Left colon (tissue), 2 donors: ENCODE measurements at places on chromosomes 13 and 19. TPM values are rescaled to one million over a fixed set of nuclear protein-coding genes. Genes with fewer than 3 reads are reported as not detected.

DNA sequence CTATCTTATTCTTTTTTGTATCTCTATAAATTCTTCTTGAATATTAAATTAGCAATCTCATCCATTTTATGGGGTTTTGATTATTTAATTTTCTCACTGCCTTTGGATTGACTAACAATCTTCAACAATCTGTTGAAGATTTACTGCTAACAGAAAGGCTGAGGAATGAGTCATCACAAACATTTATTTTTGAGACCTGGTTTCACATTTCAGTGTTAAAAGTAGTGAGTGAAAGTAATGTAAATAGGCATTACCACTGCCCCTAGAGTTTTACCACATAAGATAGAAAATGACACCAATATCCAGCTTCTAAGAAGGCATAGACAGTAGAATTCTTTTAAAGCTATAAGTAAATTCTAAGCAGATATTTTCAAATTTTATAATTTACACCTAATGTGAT lies 472.8 kb downstream of the OLFM4 start:
- DNase-seq: no peak

GRCh38 chr13:111387945-111388600 lies 67.6 kb downstream of the TEX29 start:
- no peak for DNase-seq

DNA sequence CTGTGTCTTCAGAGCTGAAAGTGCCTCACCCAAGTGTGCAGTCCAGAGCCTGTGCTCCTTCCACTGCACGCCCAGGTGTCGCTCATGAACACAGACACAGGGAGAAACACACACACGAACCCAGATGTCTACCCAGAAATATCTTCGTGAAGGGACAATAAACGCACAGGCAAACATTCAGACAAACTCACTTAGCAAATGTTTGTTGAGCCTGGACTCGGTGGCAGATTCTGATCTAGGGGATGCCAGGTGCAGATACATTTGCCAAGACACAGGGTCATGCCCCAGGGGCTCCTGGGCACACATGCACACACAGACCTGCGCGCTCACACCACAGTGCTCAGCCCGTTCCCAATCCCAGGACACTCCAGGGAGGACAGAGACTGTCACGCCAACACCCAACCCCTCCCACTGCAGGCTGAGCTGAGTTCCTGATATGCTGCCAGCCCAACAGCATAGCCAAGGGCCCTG lies 31.9 kb downstream of the SCGB2B2 start:
- DNase-seq: no peak

- no peak for DNase-seq
Observed at GRCh38 chr19:47613165-47614020, 4.5 kb downstream of the BICRA start.

GRCh38 chr19:21638776-21639175 lies 128.6 kb downstream of the ZNF100 start:
- DNase-seq: no peak

GRCh38 chr19:2096034-2096479 lies at the start of gene MOB3A:
MOB3A (minus strand) TSS chr19:2096326; CDS start chr19:2078560, 17,766 bp downstream.
- DNase-seq: peak; percentile 94

DNA sequence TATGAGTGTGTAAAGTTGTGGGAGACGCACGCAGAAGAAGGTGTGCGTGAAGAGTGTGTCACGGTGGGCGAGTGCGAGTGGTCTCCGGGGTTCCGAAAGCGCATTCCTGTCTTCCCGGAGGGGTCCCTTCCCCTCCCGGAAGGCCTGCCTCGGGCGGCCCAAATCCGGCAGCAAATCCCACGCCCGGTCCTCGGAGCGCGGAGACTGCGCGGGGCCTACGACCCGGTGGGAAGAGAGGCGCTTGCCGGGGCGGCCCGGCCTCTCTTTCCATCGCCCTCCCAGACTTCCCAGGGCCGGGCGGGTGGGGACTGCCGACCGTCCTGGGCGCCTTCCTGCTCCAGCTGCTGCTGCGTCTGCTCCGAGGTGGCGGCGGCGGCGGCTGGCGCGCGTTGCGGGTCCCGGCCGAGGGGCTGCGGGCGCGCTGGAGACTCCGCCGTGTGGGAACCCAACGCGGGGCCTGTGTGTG lies 2.1 kb downstream of the ZIC5 start:
- DNase-seq: no peak

DNA sequence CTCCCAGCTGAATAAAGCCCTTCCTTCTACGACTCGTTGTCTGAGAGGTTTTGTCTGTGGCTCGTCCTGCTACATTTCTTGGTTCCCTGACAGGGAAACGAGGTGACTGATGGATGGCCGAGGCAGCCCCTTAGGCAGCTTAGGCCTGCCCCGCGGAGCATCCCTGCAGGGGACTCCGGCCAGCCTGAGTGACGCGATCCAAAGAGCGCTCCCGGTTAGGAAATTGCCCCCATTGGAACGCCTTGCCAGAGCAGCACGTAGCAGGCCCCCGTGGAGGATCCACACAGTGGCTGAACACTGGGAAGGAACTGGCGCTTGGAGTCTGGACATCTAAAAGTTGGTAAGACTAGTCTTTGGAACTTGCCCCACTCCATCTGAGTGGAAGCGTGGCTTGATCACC lies 296.8 kb upstream of the SGCG start:
- no peak for DNase-seq

DNA sequence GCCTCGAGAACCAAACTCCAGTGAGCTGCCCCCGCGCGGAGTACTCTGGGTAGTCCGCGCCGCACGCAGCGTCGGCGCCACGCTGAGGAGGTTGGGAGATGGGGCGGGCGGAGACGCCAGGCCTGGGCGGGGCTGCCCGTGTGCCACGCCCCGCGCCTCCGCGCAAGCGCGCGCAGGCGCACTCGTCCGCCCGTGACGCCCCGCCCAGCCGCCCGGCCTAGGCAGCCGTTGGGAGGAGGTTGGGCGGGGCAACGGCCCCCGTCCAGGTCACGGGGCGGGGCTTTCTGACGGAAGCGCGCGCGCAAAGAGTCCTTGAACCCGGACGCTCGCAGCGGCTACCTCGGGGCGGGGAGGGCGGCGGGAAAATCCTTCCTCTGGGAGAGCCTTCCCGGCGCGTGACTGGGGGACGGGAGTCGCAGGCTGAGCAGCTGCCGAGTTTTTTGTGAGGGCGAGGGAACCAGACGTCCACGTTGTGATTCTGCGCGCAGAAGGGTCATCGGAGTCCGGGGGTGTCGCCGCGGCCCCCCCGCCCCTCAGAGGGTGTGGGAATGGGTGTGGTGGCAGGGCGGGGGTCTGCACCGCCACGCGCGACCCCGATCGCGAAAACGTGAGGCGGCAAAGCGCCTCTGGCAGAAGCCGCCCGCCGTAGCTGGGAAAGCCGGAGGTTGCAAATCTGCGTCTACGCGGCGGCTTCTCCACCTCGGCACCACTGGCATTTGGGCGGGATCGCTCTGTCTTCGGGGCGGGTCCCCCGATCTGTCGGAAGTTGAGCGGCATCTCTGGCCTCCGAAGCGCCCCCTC lies at the start of gene MED26:
Gene MED26, minus strand, starts transcription at position 22 of the 801 bp plus-strand sequence. CDS start 261 bp downstream, outside the sequence.
- peak; percentile 98 for DNase-seq

GNG8 gene
- total RNA-seq: not detected

SPRY2 gene
- total RNA-seq: 52.4 TPM

NAPSA gene
- total RNA-seq: 0.55 TPM

PCDH8 gene
- total RNA-seq: not detected

DNA sequence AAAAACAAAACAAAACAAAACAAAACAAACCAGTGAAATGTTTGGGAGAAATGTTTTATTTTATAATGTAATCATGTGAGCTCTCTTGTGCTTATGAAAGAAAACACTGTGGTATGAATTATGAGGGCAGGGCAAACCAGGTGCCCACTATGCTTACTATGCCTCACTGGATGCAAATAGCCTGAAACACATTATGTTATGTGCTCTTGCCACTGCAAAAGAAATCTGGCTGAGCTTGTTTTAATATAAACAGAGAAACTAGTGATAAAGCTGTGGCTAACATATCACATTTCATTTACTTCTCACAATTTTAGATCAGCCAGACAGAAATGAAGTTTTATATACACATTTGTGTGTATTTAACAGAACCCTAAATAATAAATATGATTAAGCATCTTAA lies 8.7 kb upstream of the NBEA start:
- no peak for DNase-seq

PEX11G gene
- total RNA-seq: 9.0 TPM

- DNase-seq: no peak
Observed at GRCh38 chr19:55441319-55441691, 1.8 kb downstream of the SHISA7 start.

GRCh38 chr13:52414963-52415362 lies 9.0 kb upstream of the THSD1 start:
- no peak for DNase-seq

LAIR2 gene
- not detected for total RNA-seq

GRCh38 chr19:51359294-51359693 lies 6.9 kb downstream of the ETFB start:
- no peak for DNase-seq

SULT2A1 gene
- total RNA-seq: not detected

- DNase-seq: peak; percentile 83
Observed at GRCh38 chr19:18428787-18429674, 8.9 kb downstream of the ISYNA1 start.

DNA sequence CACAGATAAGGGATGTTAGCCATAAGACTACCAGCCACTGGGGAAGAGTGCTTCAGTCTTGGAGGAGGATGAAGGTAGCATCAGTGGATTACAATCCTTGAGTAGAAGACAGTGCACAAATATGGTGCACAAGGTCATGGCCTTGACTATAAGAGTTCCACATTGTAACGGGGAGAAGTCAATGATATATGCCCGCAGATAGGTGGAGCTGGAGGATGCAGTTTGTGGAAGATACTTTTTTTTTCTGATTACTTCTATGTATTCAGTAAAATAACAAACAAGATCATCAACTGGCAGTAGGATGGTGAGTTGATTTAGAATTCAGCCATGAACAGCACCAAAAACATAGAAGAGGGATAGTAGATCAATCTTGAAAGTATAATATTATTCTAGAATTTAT lies 926.8 kb upstream of the MIR17HG start:
- DNase-seq: no peak

GRCh38 chr13:25001476-25002206 lies 94.3 kb upstream of the PABPC3 start:
- DNase-seq: no peak

TMEM59L gene
- 1.1 TPM for total RNA-seq

GRCh38 chr19:58382997-58383603 lies 2.3 kb upstream of the ZNF837 start:
- DNase-seq: no peak

GRCh38 chr19:48186541-48186991 lies 16.1 kb downstream of the ZSWIM9 start:
- DNase-seq: no peak

LPAR2 gene
- total RNA-seq: 18.4 TPM

SLC15A1 gene
- total RNA-seq: 35.7 TPM

DNA sequence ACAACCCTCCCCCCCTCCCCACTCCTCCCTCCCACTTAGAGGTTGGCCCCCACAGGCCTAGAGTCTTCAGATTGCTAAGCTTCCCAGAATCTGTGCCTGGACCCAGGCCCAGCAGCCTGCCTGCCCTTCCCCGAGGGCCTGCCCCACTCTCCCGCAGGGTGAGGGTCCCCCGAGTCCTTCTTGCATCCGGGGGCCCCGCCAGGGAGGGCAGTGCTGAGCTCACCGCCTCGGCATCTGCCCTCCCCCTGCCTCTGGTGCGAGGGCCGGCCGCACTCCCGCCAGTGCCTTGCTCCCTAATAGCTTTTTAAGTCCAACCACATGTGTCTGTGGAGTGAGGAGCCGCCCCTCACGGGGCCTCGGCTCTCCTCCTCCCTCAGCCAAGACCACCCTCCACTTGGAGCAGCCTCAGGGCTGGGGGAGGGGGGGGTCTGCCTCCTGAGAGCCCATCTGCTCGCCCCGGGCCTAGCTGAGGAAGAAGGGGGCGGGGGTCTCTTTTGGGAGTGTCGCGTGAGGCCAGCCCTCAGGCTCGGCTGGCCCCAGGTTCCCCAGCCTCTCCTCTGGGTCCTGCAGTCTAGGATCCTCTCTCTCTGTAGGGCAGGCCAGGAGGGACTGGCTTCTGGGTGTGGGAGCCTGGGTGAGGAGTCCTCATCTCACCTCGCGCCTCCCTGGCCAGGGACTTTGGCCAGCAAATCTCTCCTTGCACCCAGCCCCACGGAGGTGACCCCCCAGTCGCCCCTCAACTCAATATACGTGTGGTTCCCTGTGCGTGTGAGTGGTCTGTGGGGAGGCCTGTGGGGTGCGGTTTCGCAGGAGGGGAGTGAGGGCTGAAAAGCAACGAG lies 47.2 kb downstream of the LYL1 start:
- DNase-seq: peak; percentile 49

FRY gene
- 13.7 TPM for total RNA-seq

KLK14 gene
- not detected for total RNA-seq

GRCh38 chr19:21569494-21569865 lies 64.1 kb downstream of the ZNF429 start:
- peak; percentile 48 for DNase-seq

FBXL12 gene
- total RNA-seq: 26.5 TPM

DNA sequence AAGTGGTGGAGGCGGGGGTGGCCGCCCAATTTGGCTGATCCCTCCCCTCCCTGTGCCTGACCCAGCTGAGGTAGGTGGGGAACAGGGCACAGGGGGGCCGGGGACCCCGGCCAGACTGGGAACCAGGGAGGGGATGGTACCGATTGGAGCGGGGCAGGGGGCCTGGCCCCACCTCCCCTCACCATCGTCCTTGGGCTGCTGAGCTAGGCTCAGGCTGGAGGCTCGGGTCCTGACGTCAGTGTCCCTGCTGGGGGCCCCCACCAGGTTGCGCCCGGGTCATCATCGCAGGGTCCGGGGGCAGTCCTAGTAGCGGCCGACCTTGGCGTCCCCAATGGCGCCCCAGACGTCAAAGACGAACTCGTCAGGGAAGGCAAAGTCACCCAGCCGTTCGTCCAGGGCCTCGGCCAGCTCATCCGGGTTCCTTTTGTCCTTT lies 3.0 kb upstream of the PTGER1 start:
- DNase-seq: no peak

DNA sequence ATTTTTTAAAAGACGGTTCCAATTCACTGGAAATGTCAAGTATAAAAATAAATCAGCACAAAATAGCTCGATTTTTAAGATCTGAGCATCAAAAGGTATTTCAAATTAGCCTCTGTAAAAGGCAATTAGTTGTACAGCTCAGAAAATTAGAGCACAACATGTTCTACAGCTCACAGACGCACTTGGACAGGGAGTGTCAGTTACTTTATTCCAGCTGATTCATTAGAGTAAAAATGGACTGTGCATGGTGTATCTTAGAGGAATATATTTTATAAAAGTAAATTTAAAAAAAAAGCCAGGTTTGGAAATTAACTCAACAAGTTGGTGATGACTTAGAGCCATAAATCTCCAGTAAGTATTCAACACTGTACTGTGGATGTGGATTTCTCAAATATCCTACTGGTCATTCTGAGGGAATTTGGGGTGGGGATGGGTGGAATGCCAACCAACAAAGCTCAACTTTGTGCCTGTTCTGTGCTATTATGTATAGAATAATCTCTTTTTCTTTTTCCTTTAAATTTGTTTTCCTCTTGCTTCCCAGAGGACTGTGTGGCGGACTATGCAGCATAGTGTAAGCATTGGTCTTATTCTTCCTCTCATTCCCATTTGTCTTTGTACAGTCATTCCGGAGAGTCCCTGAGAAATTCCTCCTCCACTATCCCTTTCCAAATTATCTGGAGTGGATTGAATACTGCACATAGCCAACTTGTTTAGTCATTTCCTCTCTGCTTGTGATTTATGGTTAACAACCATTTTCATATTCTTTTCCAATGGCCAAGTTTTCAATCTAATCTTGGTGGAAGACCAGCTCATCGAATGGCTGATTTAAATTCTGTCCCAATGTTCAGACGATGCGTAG lies 169.3 kb downstream of the DCT start:
- DNase-seq: no peak
